ENCODE measurements at places on chromosomes 2 and 18.

- no peak for DNase-seq
Measured at GRCh38 chr18:36667811-36668210, 161.0 kb downstream of the TPGS2 start.

- DNase-seq, result peak; percentile 55
Measured at GRCh38 chr2:20223407-20224163, 1.3 kb downstream of the SDC1 start.

GRCh38 chr18:6886797-6887330 lies 157.3 kb downstream of the ARHGAP28 start:
- no peak for DNase-seq

DNA sequence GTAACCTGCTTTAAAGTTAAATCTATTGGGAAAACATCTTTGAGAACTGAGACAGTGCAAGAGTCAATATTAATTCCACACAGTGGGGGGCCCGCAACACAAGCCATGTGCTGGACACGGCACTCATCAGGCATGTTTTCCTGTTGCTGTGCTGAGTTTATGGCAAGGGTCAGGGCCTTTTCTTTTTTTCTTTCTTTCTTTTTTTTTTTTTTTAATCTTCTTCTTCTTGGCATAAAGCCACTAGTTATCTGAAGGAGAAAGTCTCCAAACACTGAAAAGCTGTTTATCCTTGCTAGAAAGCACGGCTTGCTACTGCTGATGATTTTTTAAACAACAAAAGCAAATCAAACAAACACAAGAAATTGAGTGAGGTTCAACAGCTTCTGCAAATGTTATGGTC lies 252.1 kb downstream of the ZNF521 start:
- DNase-seq, result no peak

DNA sequence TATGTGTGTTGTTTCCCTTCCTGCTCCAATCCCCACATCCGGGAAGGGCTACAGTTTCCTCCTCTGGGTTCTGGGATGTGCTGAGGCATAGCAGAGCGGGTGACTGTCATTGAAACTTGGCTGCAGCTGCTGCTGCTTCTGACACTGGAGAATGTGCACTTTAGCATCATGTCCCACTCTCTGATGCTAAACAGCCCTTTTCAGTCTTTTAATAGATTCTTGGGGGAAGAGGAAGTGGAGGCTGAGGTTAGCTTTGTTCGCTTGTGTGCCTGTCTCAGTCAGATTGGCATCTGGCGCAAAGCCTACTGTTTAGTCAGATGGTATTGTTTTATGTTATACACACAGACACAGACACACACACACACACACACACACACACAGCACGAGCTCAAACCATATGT lies 136.5 kb upstream of the RND3 start:
- DNase-seq, result peak; percentile 26

GRCh38 chr18:28127763-28128658 lies 48.9 kb downstream of the CDH2 start:
- no peak for DNase-seq

GRCh38 chr2:102717308-102718018 lies 44.4 kb upstream of the TMEM182 start:
- DNase-seq, result no peak

GRCh38 chr2:217999595-217999959 lies 3.2 kb downstream of the TNS1 start:
- DNase-seq, result no peak

DNA sequence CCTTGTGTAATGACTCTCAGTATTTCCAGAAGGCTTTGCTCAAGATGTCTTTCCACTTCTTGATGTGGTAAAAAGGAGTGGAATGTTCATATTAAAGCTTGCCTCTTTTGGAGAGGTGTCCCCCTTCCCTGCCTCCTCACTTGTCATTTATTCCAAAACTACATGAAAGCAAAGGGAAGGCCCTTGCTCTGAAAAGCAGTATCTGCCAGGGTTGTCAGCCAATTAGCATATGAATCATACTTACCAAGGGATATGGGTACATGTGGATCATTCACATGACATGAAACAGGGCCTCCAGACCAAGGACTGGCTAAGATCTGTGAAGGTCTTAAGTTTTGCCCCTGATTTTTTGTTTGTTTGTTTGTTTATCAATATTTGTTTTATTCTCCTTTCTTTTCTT lies 31.3 kb downstream of the ANXA4 start:
- no peak for DNase-seq
